ENCODE measurements at places on chromosomes 7 and 10.

GRCh38 chr7:140911746-140912145 lies 13.0 kb downstream of the BRAF start:
- peaks cover 8% of the 10 kb centered on the region for H3K4me1 ChIP-seq
- H3K4me3 ChIP-seq = no peak overlapping the region
- DNase-seq = no peak

DNA sequence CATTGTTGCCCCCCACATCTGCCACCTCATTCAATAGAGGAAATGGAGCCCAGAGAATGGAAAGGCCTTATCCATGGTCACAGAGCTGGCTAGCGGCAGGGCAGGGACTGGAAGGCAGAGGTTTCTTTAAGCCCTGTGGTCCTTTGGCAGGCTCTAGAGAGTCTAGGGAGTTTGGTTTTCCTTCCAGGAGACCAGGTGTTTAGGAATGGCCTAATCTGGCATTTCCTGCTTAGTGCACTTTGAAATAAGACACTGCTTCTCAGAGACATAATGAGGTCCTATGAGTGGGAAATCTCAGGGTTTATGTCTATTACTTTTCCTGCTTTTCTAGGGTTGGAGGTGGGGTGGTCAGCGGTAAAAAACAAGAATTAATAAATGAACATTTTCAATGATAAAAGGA lies 6.1 kb downstream of the MARVELD1 start:
- H3K27me3 ChIP-seq = peaks cover 15% of the 10 kb centered on the region
- H3K36me3 ChIP-seq = no peaks in the 10 kb centered on the region
- H3K4me3 ChIP-seq = no peak overlapping the region
- no peak for DNase-seq
- H3K27ac ChIP-seq = no peak overlapping the region

- no peak overlapping the region for H3K27ac ChIP-seq
- H3K36me3 ChIP-seq = no peaks in the 10 kb centered on the region
- DNase-seq = no peak
- no peak overlapping the region for H3K4me3 ChIP-seq
- H3K4me1 ChIP-seq = no peaks in the 10 kb centered on the region
Measured at GRCh38 chr7:121824276-121824675, 48.7 kb upstream of the PTPRZ1 start.

DNA sequence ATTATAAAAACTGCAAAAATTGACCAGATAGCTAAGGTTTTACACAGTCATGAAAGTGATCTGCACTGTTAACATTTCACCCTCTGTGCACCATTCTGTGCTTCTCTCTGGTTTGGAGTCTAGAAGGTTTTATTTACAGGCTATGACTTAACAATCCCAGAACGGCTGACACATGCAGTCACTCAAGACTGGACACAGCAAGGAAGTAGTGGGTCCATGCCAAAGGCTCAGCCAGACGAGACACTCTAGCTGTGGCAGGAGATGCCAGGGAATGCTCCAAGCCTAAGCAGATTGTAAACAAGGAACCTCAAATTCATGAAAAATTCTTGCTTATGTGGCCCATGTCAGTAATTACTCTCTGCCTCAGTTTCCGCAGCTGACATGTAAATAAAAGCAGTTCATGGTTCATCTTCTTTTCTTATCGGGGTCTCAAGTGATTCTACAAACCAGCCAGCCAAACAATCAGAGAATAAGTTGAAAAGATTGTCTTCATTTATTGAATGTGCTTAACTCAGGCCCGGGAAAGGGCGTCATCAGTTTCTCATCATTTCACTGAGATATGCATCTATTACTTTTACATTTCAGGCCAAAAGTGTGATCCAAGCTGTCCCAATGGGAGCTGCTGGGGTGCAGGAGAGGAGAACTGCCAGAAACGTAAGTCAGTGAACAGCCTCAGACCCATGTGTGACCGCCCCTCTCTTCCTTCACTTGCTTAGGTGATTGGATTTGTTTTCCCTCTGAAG lies 132.1 kb downstream of the EGFR start:
- no peak overlapping the region for H3K27ac ChIP-seq
- no peaks in the 10 kb centered on the region for H3K4me1 ChIP-seq
- no peaks in the 10 kb centered on the region for H3K27me3 ChIP-seq

GRCh38 chr7:95330961-95331337 lies 6.6 kb upstream of the PON1 start:
- peak overlapping the region; percentile 48 for H3K4me3 ChIP-seq
- no peaks in the 10 kb centered on the region for H3K36me3 ChIP-seq
- H3K4me1 ChIP-seq = peaks cover 11% of the 10 kb centered on the region
- H3K27ac ChIP-seq = peak overlapping the region; percentile 63
- DNase-seq = no peak

Measured in activated CD8-positive, alpha-beta T cell treated with anti-CD3 and anti-CD28 coated beads, Interleukin-2, amount 10 ng/mL, durations not matched to agents 7 days and 5 days (primary cell).